ENCODE measurements at places on chromosomes 4 and X. TPM values are rescaled to one million over a fixed set of nuclear protein-coding genes. Genes with fewer than 3 reads are reported as not detected.
A peak's percentile ranks its signal among the peaks of the same experiment; 100 is the strongest.

DNA sequence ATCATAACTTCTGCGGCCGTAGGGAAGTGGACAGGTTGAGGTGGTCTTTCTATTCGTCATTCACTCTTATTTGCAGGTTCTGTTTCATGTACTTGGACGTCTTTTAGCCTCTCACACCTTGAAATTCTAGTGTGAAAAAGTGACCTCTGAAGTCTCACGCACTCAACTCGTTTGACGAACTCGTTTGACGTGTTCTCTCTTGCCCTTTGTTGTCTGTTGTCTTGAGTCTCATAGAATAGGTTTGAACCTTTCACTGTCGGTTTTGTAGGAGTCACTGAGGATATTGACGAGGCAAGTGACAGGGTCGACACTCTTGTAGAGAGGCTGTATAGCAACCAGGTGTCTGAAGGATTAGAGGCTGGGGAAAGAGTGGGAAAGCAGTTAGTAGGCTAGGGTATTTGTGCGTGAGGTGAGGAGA, 1.1 kb upstream of the PGRMC2 start:
- DNase-seq, result no peak

- no peak for DNase-seq
Measured at GRCh38 chr4:113610537-113610936, 151.0 kb downstream of the CAMK2D start.

GRCh38 chr4:7255488-7255881, 63.1 kb downstream of the SORCS2 start:
- DNase-seq, result no peak

DNA sequence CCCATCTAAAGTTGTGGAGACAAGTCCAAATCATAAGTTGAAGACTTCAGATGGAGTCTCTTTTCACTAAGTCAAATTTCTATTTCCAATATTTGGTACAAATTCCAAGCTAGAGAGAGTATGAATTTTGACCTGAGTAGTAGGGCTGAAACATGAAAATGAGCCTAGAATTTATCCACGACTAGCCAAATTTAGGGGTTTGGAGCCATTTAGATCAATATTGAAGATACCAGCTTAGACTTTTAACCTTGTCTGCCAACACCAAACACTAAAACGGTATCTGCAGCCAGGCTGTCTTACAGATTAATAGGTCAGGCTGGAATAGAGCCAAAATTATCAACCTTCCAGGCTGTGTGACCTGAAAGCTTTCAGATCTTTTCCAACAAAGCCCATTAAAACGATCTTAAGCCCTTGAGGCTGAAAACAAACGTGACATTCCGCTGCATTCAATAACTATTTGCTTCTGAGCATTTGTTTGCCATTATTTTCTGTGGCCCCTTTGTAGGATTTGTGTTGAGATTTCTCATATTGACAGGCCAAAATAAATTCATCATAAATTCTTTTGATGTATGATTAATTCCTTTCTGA, 268.7 kb upstream of the DKK2 start:
- DNase-seq, result no peak

DNA sequence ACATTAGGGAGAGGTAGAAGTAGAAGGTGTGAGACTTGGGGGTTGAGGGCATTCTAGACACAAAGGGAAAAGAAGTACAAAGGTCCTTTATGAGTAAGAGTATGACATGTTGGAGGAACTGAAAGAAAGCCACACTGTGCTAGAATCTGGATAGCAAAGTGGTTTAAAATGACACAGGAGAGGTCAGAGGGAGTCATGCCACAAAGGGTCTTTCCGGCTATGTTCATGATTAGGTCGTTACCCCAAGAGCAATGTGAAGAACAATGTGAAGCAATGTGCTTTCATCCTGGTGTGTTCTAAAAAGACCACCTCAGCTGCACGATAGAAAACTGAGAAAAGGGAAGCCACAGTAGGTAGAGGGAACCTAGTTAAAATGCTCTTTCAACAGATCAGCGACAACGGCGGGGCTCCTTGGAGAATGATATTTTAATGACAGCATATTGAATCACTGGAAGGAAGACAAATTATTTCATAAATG, 29.2 kb downstream of the SMIM14 start:
- DNase-seq, result peak; percentile 64

DNA sequence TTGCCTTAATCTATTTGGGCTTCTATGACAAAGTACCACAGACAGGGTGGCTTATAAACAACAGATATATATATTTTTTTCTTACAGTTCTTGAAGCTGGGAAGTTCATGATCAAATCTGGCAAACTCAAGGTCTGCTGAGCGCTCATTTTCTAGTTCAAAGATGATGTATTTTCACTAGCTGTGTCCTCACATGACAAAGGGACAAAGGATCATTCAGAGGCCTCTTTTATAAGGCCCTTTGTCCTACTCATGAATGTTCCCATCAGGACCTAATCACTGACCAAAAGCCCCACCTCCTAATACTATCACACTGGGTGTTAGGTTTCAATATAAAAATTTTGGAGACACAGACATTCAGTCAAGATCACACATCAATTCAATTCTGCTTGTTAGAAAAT, 2025.2 kb downstream of the PCDH7 start:
- DNase-seq, result no peak

DNA sequence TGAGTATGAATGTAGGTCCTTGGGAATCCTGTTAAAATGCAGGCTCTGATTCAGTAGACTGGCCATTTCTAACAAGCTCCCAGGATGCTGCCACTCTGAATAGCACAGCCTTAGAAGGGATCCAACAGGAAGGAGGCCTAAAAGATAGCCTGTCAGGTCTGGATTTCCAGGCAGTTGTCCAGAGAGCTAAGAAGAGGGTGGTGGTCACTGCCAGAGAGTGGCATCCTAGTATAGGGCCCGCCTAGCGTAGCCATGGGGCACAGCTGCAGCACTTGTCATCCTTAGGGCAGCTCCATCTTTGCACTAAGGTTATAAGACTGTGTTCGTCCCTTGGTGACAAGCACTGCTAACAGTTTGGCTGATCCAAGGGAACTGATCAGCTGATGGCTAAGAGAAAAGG, 20.5 kb upstream of the NUP54 start:
- DNase-seq, result no peak

GRCh38 chr4:43277003-43277402, 384.5 kb downstream of the GRXCR1 start:
- no peak for DNase-seq

DNA sequence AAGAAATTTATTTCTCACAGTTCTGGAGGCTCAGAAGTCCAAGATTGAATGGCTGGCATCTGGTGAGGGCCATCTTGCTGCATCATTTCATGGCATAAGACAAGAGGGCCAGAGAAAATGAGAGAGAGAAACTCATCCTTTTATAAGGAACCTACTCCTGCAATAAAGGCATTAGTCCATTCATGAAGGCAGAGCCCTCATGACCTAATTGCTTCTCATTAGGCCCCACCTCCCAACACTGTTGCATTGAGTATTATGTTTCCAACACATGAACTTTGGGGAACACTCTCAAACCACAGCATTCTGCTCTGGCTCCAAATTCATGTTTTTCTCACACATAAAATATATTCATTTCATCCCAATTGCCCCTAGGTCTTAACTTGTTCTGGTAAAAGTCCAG, 14.2 kb downstream of the RNF175 start:
- DNase-seq, result no peak

DNA sequence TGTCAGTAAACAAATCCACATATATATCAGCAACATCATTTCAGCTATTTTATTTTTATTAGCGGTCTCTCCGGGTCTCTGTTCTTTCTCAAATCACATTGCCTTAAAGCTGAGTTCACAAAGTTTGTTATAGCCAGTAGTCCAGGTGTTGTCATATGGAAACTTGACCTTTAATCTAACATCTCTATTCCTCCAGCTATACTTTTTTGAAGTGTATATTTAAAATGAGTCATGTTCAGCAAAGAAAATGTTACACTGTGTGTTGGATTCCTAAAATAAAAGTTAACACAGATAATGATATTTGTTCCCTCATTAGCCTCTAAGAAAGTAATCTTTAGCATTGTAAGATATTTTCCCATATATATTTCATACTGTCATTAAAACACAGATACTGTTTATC, 63.6 kb downstream of the SMARCAD1 start:
- DNase-seq, result no peak

DNA sequence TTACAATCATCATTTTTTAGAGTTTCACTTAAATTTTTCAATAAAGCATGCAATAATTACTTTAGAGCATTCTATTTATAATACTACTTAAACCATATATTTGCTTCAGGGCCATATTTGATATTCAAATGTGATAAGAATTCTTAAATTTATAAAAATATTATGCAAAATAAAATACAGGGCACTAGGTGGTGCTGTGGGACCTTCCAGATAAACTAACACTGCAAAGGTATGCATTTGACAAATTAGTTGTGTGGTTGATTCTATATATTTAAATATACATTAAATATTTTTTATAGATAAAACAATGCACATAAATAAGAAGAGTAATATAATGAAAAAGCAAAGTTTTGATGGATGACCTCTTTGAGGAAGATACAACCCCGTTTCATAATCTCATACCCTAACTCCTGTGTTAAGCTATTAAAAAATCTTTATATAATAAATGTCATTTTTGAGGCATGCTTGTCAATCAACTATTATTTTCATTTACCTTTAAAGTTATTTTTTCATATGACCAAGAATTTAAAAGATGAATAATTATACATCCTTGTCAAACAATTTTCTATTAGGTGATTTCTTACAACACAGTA, 128.4 kb downstream of the REELD1 start:
- no peak for DNase-seq

GRCh38 chr4:142929526-142929925, 83.4 kb upstream of the INPP4B start:
- no peak for DNase-seq

DNA sequence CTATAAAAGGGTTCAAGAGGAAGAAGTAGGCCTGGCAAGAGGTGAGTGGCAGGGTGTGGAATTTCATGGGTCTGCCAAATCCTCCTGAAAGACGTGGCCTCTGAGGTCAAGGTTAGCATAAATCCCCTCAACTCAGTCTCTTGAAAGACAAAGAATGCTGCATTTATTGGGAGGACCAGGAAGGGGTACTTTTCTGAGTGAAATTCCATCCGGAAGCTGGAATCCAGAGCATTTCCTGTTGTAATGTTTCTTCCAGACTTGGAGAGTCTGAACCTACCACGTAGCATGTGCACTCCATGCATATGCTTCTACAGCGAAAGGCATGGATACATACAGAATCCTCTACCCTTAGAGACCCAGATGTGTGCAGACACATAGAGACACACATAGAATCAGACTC, 13.4 kb upstream of the FGD1 start:
- no peak for DNase-seq

DNA sequence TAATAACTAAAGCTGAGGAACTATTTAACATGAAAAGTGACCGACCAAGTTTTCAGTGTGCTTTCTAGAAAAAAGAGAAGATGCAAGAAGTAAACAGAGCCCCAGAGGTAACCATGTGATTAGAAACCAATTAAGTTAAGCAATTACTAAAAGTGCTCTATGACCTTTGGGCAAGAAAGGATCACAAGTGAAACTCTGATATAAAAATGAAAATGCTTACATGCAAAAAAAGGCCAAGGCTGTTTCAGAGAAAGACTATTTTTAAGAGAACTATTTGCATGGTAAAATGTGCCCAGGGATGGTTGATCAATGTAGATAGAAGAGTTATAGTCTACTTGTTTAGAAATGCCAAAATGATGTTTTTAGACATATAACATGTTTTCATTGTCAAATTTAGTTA, 22.0 kb downstream of the KLHL15 start:
- no peak for DNase-seq

DNA sequence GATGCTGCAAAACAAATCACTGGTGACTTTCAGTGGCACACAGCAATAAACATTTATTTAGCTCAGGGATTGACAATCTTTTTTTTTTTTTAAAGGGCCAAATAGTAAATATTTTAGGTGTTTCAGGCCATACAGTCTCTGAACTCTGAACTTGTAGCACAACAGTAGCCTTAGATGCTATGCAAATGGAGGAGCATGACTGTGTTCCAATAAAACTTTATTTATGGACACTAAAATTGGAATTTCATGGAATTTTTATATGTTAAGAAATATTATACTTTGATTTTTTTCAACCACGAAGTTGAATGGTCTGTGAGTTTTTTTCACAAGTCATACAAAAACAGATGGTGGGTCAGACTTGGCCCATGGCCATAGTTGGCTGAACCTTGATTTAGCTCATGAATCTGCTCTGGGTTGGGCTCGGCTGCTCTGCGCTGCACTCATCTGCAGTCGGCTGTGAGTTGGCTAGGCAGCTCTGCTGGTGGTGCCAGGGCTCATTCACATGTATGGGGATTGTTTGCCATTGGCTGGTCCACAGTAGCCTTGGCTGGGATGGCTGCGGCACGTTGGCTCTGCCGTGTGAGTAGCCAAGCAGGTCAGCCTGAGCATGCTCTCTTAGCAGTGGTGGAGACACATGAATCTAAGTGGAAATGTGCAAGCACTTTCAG, 231.7 kb upstream of the PGRMC2 start:
- no peak for DNase-seq

DNA sequence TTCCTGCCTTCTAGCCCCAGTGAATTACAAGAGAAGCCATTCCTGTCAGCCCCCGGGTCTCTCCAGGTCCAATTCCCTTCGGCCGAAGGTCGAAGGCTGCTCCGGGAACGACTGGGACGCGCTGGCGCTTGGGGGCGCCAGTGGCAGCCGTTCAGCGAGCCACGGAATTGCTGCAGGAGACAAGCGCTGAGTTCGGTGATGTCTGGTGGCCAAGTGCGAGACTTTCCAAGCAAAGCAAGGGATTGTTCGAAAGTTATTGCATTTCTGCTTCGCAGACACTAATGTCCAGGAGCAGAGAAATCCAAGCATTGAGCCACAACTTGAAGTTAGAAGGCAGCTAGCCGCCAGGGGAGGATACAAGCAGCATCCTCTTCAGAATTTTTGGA, 1.1 kb upstream of the DKK2 start:
- no peak for DNase-seq

- no peak for DNase-seq
Measured at GRCh38 chr4:48049483-48049882, 32.9 kb downstream of the NIPAL1 start.

- DNase-seq, result no peak
Measured at GRCh38 chrX:153468008-153468580, 2.3 kb downstream of the HAUS7 start.

GRCh38 chrX:39016556-39016955, 215.3 kb downstream of the MID1IP1 start:
- DNase-seq, result no peak

DNA sequence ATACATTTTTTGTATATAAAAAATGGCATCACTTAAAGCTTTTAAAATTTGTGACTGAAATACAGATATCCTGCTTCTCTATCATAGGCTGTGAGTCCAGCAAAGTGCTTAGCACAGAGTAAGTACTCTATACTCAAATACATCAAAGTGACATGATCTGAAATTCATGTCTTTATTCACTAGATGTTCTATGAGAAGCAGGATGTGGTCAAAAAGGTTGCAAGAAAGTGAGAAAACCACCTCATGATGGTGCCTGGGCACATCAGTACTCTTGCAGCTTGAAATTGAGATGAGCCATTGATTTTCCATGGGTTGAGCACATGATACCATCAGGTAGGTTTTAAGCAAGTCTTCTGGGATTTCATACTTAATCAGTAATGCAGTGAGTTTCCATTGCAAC, 20.4 kb upstream of the SFRP2 start:
- DNase-seq, result no peak

- DNase-seq, result peak; percentile 23
Measured at GRCh38 chrX:106919932-106920452, at the start of gene CLDN2. Gene CLDN2 (plus strand): TSS chrX:106920402. CDS start chrX:106928229, 7,827 bp downstream.

TLR1 gene
- 0.08 TPM for polyA plus RNA-seq

POU3F4 gene
- not detected for polyA plus RNA-seq

GSX2 gene
- polyA plus RNA-seq, result not detected

ELOVL6 gene
- 35.7 TPM for polyA plus RNA-seq

DAPP1 gene
- polyA plus RNA-seq, result not detected

NAA11 gene
- not detected for polyA plus RNA-seq

VGLL1 gene
- not detected for polyA plus RNA-seq

AVPR2 gene
- not detected for polyA plus RNA-seq
